ENCODE measurements at places on chromosomes 12 and 14.

DNA sequence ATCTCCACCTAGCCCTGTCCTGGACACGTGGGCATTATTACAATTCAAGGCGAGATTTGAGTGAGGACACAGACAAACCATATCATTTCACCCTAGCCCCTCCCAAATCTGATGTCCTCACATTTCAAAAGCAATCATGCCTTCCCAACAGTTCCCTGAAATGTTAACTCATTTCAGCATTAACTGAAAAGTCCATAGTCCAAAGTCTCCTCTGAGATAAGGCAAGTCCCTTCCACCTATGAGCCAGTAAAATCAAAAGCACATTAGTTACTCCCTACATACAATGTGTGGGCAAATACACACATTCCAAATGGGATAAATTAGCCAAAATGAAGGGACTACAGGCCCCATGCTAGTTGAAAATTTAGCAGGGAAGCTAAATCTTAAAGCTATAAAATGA lies 546.0 kb upstream of the LMO3 start:
- no peak for DNase-seq

DNA sequence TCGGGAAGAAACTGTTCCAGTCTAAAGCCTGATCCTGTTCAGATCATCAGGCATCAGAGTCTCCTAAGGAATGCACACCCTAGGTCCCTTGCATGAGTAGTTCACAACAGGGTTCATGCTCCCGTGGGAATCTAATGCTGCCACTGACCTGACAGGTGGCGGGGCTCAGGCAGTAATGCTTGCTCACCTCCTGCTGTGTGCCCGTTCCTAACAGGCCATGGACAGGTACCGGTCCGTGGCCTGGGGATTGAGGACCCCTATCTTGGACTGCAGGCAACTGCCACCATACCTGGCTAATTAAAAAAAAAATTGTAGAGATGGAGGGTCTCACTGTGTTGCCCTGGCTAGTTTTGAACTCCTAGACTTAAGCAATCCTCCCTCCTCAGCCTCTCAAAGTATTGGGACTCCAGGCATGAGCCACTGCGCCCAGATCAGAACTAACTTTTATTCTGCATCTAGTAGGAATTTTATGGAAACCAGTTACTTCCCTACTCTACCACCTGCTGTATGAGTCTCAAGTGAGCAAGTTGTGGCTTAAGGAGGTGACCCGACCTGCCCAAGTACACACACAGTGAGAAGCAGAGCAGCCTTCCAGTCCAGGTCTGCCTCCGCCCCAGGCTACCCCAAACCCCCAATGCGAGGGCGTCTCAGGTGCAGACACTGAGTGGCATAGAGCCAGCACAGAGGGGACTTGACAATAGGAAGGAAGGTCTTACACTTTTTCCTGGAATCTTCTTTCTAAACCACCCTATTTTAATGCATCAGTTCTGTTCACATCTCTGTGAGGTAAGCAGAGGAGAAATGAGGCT lies 2.5 kb upstream of the PAPLN start:
- DNase-seq: no peak

DNA sequence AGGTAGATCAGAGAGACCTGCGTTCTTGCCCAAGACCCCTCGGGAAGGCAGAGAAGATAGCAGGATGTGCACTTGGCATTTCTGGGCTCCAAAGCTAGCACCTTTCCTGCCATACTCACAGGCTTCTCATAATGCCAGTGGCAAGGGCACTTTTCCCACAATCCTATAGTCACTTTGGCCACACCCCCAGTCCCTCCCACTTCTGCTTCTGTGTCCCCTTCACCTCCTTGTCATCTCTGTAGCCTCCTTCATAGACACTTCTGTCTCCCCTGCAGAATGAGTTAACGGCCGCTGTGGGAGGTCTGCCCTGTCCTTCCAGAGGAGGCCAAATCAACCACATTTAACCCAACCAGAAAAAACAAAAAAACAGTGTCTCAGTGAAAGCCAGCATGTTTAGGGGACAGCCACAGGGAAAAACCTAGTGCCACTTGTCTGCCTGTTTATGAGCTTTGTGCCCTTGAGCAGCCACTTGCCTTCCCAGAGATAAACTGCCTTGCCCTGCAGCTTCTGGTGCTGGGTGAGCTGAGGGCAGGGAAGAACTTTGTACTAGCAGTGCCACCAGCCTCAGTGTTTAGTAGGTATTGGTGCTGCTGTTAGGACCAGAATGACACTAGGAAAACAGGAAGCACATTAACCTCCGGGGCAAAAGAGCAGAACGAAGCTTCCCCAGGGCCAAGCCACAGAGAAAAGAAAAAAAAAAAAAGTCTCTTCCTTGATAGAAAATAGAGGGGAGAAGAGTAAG lies 193.0 kb upstream of the PWP1 start:
- peak; percentile 81 for DNase-seq

GRCh38 chr12:48693572-48693971 lies 11.5 kb upstream of the KANSL2 start:
- no peak for DNase-seq

DNA sequence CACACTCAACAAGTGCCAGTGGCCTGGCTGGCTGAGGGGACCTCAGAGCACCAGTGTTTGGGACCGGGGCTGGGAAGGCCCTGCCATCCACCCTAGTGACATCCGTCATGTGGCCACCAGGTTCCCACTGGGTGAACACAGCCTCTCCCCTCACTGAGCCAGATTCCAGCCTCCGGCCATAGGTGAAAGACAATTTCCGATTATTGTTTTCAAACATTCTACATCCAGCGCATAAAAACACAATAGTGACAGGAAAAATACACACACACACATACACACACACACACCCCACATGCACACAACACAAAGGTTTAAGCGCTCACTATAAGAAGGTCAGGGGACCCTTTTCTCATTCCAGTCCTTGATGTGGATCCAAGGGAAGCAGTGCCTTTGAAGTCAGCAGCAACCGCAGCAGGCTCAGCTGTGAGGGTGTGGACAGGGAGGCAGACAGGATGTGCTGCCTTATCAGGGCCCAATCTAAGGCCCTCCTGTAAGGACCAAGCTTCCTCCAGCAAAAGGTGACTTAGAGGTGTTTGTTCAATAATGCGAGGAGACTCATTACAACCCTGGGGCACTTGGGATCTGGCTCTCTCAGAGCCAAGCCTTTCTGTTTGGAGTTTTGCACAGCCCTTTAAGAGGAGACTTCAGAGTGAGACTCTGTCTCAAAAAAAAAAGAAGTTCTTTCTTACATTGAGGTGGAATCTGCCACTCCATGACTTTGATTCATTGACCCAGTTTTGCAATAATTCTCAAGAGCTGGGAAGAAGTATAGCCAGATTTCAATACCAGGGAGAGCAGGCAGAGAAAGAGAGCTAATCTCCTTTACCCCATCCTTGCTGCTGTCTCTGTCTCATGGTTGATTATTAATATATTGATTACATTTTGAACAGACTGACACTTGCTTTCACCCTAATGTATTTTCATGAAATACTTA lies 227.8 kb downstream of the ZFP36L1 start:
- no peak for DNase-seq

GRCh38 chr14:52003324-52003723 lies 14.0 kb downstream of the RTRAF start:
- no peak for DNase-seq

- no peak for DNase-seq
Observed at GRCh38 chr12:108875280-108875679, 4.6 kb upstream of the DAO start.

DNA sequence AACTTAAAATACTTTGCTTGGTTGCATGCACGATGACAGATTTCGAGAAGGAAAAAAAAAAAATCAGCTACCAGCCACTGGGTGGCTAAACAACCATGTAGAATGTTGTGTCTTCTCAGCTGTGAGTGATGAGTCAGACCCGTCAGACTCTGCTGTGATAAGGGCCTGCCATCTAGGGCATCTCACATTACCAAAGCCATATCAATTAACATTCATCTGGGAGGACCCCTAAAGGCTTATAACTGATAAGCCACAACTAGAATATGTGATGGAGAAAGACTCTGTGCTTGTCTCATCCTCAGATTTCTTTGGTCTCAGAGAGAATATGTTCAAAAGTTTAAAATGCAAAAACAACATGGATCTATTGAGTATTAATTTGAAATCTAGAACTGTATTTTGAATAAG lies 111.5 kb downstream of the PAX9 start:
- no peak for DNase-seq

GRCh38 chr14:38070061-38070588 lies 137.6 kb upstream of the SSTR1 start:
- no peak for DNase-seq

DNA sequence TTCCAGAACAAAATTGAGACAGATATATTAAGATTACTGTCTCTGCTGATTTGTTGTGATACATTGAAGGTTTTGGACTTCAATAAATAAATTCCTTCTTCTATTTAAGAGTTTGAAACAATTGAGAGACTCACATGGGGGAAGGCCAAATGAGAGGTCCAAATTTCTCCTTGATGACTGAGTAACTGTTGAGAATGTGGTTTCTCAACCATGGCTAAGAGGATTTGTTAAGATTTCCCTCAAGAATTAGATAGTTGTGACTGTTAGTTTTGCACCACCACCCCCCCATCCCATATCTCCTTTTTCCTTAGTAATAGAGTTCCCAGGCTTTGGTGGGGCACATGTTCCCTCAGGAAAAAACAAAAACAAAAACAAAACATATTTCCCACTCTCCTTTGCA lies 47.7 kb upstream of the IGF1 start:
- DNase-seq: no peak

GRCh38 chr12:96497855-96498254 lies 8.5 kb downstream of the CFAP54 start:
- DNase-seq: no peak

DNA sequence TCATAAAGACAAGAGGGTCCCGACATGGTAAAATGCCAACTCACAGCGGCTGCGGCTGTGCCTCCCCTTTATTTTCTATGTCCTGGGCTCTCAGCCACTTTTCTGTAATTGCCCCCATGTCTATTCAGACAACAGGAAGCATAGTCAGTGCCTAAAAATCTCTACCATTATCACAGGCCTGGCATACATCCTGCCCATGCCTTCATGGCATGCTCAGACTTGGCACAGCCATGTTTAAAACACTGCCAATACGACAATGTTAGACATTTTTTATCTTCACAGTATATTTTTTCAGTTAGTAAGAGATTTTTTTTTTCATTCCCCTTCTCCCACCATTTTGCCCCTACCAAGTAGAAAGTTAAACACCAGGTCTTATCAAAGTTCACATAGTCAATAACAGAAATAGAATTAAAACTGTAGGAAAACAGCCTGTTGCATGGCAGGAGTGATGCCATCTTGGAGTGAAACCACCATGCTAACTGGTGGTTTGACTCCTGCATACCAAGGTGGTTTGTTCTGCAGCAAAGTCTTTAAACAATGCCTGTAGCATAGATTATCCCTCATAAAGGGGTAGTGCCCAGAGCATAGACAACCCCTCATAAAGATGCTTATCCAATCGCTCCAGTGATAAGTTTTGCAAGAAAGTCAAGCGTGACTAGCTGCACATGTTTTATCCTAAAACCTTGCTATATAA lies 18.9 kb upstream of the CERS5 start:
- DNase-seq: no peak

GRCh38 chr12:37548266-37548805 lies 768.2 kb upstream of the ALG10B start:
- DNase-seq: no peak

DNA sequence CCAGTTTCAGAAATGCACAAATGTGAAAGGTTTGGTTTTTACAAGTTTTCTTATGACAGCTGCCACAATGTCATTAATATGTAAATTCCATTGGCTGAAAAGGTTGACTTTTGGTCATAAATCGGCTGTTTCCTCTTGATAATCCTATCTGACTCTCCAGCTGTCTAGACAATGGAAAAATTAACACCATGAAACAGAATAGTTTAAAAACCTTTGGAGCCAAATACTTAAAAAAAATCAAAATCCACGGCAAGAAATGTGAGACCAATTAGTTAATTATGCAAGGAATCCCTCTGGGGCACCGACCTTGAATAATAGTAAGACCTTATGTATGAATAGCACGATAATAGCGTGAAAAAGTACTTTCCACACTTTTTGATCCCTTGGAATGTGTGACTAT lies 138.0 kb downstream of the ZNF664 start:
- no peak for DNase-seq

- DNase-seq: no peak
Observed at GRCh38 chr12:88153959-88154358, 11.9 kb downstream of the TMTC3 start.

- DNase-seq: no peak
Observed at GRCh38 chr12:113104953-113105510, 30.5 kb downstream of the RASAL1 start.

DNA sequence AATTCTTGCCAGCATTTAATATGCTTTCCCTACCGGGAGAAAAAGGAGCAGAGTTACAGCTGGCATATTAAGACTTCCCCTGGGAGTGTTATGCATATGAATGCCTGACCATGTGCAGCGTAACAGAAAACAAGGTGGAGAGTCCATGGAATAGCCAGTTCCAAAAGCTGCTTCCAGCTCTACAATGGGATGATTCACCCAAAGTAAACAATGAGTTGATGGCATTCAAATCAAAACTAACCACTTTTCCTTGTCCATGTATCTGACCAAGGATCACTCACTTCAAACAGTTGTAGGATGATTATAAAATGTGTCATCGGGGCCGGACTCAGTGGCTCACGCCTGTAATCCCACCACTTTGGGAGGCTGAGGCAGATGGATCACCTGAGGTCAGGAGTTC lies 48.1 kb upstream of the BICDL1 start:
- DNase-seq: no peak

DNA sequence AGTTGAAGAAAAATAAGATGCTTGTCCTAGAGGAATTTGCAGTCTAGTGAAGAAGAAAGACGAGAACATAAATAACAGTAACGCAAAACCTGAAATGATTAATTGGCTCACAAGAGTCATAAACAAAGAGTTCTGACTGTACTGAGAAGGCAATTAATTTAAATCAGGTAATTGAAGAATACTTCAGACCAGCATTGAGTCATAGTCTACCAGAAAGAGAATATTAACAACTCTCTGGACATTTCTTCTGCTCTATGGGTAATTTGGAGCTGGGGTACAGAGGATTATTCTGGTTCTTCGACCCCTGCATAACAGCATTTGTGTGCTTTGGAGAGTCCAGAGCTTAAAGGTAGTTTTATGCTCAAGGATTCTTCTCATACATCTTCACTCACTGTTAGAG lies 390.3 kb upstream of the DCN start:
- DNase-seq: no peak

DNA sequence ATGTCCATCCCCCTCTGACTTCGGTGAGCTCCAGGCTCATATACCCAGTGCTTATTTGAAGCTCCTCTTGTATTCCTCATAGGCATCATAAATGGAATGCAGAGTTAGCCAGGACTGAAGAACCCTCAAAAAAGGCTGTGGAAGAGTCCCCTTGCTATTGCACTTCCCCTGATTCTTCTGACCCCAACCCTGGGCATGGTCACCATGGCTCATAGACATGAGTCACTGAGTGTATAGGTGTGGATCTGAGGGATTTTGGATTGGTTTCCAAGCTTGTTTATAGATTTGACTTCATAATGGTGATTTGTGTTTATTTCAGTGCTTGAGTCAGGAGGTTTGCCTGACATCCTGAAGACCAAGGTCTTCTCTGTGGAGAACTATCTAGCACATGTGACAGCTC lies 98.4 kb upstream of the SLC38A2 start:
- DNase-seq: no peak
